ENCODE measurements at places on chromosomes 5 and 9.

- DNase-seq = no peak
Measured at GRCh38 chr5:125976421-125977000, 446.7 kb upstream of the GRAMD2B start.

GRCh38 chr5:77015938-77016569, 14.2 kb upstream of the AGGF1 start:
- DNase-seq = no peak

GRCh38 chr9:33881635-33882034, 64.7 kb downstream of the UBE2R2 start:
- no peak for DNase-seq

- DNase-seq = no peak
Measured at GRCh38 chr9:76592974-76593347, 134.0 kb downstream of the GCNT1 start.

- DNase-seq = no peak
Measured at GRCh38 chr9:125428902-125429467, 167.4 kb downstream of the GAPVD1 start.

DNA sequence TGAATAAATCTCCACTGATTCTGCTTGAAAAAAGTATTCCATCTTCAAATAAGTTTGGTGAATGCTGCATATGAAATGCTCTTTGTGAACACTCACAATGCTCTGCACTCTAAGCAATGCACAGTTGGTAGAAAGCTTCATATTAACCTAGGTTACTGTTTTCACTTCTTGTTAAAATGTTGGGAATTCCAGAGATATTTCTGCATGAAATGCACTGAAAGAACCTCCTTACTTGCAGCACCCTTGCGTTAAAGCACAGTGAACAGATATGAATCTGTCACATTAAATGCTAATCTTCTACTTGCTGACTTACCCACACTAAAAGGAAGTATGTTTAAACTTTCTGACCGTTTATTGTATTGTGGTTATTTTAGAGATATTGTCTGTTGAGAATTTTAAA, 584.1 kb upstream of the NUDT12 start:
- DNase-seq = no peak

- no peak for DNase-seq
Measured at GRCh38 chr5:16970260-16970659, 34.2 kb upstream of the MYO10 start.

DNA sequence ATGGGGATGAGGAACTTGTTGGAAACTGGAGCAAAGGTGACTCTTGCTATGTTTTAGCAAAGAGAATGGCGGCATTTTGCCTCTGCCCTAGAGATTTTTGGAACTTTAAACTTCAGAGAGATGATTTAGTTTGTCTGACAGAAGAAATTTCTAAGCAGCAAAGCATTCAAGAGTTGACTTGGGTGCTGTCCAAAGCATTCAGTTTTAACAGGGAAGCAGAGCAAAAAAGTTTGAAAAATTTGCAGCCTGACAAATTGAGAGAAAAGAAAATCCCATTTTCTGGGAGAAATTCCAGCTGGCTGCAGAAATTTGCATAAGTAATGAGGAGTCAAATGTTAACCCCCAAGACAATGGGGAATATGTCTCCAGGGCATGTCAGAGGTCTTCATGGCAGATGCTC, 682.3 kb upstream of the ST8SIA4 start:
- DNase-seq = no peak

GRCh38 chr9:133730994-133731715, 7.0 kb downstream of the SARDH start:
- no peak for DNase-seq

- no peak for DNase-seq
Measured at GRCh38 chr5:176356179-176356566, 5.4 kb downstream of the KIAA1191 start.

All from central memory CD8-positive, alpha-beta T cell (primary cell).